ENCODE measurements at places on chromosomes 12 and 14.

DNA sequence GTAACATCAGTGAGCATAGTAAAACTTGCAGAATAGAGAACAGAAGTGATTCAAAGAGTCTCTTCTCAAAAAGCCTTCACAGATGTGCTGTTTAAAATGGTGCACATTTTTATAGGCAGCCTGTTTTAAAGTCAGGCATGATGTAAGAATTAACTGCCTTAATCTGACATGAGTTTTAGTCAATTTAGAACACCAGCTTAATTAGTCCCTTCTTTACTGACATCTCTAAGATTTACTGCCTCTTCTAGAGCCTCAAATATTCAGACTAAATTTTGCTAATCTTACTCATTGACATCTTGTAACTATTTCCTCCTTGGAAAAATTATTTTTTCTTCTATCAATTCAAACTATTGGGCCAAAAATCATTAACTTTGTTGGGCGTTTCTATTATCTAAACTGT, 782.5 kb downstream of the C12orf50 start:
- no peak for DNase-seq

- DNase-seq = no peak
These were observed 9.8 kb downstream of the PSMA6 start for GRCh38 chr14:35301735-35302528.

GRCh38 chr12:56189918-56190694, 823 bp upstream of the SMARCC2 start:
- peak; percentile 78 for DNase-seq

- DNase-seq = no peak
These were observed 254.0 kb upstream of the KITLG start for GRCh38 chr12:88834226-88834625.

DNA sequence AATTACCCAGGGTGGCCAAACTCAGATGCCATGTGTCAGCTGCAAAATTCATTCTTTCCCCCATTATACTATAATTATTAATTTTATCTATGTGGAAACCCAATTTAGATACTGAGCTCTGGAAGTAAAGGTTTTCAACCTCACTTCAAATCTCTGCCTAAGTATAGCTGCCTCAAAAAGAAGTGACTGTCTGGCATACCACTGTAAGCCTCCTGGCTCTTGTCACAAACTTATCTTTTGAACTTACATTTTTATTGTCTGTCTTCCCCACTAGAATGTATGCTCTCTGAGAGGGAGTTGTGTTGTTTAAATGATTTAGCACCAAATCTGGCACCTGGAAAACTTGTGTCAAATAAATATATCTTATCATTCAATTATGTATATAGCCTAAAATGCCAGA, 16.1 kb upstream of the PRICKLE1 start:
- DNase-seq = no peak

- DNase-seq = no peak
These were observed 744 bp downstream of the STYX start for GRCh38 chr14:52730709-52731111.

DNA sequence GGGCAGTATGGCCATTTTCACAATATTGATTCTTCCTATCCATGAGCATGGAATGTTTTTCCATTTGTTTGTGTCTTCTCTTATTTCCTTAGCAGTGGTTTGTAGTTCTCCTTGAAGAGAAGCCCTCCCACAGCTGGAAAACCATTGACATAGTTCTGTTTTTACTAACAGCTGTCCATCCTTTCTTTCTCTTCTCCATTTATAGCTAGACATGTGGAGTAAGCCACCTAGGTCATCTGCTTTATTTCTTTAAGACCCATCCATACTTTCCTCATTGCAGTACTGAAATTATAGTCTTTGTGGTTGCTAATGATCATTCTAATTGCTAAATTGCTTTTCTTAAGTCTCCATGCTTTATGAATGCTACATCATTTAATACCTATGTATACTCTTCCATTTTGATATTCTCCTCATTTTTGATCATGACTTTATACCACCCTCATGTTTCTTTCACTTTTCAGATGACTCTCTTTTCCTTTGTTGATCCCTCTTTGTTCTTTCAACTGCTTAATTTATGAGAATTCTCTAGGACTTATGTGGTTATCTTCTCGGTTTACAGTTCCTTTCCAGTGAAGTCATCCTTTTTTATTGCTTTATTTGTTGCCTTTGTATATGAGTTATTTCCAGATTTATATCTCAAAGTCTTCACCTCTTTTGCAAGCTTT, 114.2 kb downstream of the PCNX1 start:
- peak; percentile 73 for DNase-seq

DNA sequence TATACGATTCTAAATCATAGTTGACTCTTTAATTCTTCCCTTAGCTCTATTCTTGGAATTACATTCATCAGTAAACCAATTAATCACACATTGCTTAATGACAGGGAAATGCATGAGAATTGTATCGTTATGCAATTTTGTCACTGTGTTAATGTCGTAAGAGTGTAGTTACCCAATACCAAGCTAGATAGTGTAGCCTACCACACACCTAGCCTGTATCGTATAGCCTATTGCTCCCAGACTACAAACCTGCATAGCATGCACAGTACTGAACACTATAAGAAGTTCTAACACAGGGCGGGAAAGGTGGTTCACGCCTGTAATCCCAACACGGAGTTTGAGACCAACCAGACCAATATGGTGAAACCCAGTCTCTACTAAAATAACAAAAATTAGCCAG, 24.7 kb downstream of the HNRNPC start:
- DNase-seq = no peak

All from kidney glomerular epithelial cell (primary cell).